ENCODE measurements at places on chromosomes 11 and 22.

DNA sequence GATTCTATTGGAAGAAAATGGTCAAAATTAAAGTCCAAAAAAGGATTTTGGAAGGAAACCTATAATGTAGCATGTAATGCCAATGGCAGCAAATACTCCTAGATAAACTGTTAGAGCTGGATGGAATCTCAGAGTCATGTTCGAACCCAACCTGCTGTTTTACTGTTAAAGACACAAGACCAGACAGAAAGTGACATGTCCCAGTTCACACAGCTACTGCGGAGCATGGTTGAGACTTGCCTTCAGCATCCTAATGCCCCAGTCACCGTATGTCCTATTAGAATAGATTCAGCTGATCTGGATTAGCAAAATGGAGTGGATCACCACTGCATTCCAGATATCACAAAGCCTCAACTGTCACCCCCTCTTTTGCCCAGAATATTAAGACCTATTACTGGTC is 14.9 kb downstream of the PISD start:
- DNase-seq, result no peak

DNA sequence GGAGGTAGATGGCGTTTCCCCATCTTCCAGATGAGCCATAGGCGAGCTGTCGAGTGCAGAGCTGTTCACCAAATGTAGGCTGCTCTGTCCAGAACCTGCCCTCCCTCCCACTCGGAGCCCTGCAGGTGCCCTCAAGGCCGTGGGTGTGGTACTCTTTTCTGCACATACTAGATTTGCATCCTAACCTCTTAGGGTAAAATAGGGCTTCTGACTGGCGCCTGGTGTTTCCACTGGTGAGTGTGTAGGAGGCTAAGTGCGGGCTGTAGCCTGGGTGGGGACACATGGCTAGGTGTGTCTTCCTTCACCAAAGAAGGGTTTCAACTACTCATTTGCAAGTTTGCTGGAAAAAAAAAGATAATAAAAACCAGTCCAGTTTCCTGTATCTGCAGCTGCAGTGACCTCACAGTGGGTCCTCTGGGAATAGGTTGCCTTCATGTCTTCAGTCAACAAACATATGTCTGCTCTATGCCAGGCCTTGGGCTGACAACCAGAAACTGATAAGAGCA is 8.5 kb downstream of the BIK start:
- no peak for DNase-seq

DNA sequence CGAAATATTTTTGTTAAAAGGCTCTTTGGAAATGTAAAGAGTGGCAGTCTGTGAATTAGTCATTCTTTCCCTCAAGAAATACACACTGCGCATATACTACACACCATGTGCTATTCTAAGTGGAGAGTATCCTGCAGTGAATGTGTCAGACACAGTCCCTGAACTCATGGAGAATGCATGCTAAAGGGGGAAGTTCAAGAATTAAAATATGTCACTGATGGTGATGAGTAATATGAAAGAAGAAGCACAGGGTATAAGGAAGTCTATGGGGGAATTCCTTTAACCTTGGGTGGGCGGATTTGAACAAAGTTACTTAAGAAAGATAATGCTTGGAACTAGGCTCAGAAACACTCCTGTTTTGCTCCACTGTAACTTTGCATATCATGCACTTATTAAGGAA is 153.0 kb downstream of the LRRC4C start:
- no peak for DNase-seq

DNA sequence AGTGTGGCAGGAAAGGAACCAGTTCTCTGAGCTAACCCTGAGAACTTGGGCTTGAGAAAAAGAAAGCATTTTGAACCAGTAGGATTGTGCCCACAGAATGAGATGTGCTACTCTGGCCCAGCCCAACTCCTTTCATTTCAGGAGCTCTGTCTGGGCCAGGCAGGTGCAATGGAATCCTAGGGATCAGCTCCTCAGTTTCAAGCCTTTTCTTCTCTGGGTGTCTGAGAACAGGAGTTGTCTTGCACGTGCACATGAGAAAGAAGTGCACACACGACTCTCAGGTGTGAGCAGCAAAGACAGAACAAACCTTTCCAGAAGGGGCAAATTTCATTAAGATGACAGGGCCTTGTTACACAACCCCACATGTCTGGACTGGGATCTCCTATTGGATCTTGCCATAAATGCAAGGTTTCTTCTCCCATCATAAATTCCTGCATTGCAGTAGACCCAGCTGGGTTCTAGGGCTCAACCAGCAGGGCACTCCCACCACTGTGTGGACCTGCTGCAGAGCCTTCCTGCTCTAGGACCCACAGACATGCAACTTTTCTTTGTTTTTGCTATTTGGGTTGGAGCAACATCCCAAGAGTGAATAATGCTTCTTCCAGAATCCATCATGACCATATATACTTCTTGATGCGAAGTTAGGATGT is 24.5 kb upstream of the GGTLC2 start:
- no peak for DNase-seq

DNA sequence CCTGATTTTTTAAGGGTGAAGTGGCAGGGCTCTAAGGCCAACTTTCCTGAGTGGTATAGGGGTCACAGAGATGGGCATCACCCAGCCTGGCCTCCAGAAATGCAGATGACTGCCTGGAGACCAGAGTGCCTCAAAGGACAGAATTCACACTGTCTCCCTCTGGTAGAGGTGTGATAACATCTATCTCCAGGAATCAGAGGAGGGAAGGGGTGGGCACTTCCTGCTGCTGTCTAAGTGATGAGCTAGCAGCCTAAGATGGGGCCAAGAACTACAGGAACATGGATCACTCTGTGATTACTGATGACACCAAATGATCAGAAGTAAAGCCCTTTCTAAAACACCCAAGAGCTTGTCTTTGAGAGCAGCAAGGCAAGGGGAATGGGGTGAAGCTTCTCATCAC is 61.9 kb downstream of the C11orf58 start:
- DNase-seq, result no peak

GRCh38 chr22:19878461-19879245 is 24.0 kb upstream of the GNB1L start:
- no peak for DNase-seq

GRCh38 chr22:26287382-26288225 is 118.3 kb downstream of the SEZ6L start:
- no peak for DNase-seq

DNA sequence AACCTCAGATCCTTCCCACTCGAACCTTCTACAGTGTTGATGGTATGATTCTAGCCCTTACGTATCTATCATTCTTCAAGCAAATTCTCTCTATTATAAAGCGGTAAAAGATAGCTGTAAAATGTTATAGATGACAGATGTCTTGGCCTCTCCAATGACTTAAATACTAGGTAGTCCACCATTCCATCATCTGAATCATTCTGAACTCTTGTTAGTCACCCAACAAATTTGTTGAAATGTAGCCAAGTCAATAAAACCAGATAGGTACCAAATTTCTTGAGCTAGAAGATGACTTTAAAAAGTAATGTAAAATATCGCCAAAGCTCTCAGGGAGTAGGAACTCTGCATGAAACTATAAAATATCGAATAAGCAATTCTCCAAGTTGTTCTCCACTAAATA is 32.6 kb upstream of the PICALM start:
- DNase-seq, result no peak

DNA sequence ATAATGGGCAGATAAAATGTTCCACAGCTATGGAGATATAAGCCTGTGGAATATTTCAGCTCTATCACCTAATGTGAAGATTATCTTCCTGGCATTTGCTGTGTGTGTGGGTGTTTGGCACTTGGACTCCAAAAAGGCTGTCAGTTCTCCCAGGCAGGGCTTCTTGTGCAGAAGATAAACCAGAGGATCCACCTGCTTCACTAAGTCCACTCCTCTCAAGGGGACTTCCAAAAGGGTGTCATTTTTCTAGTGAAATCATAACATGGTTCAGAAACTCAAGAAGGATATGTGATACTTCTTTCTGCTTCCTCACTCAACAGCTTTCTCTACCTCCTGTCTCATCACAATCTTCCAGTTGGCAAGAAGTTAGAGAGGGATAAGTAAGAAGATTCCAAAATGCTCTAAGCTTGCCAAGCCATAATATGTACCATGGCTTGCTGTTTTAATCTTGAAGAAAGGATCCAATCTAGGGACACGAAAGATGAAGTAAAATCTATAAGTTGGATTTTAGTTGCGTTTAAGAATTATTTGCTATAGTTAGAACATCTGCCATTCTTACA is 206.2 kb upstream of the MTMR2 start:
- DNase-seq, result no peak

- DNase-seq, result no peak
These were observed 174.7 kb downstream of the RRAS2 start for GRCh38 chr11:14184028-14184940.

DNA sequence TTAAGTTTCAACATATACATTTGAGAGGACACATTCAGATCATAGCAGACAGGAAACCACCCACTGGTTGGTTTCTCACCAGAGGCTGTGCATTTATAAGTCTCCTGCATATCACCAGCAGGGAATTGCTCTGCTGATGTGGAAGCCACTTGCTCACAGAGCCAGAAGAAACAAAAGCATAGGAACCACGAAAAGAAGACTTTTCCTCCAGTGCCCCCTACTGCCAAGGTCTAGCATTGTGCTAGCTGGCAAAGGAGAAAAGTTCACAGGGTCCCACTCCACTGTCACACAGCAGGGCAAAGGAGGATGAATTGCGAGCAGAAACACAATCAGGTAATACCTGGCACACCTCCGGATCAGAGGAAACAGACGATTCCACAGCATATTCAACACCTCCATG is 28.9 kb upstream of the ISX start:
- no peak for DNase-seq
